ENCODE measurements at places on chromosomes 16 and 17.

DNA sequence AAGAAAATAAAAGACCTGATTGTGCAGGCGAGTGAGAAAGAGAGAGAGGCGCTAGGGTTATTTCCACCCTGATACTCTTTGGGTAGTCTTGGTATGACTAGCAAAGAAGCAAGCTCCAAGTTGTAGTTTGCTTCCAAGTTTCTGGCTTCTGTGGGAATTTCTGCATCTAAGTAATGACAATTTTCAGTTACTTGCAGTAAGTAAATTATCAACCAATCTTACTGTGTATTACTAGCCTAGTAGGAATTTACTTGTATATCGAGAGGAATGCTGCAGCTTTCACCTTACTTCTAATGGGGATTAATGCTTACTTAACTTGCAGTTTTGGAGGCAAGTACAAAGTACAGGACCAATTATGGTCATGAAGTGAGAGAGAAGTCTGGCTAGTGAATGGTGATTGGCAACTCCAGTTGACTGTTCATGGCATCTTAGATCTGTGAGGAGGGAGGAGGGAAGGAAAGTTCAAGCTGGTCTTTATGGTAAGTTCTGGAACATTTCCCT is 31.9 kb downstream of the TENT4B start:
- no peak for DNase-seq

GRCh38 chr17:56902348-56902747 is 11.5 kb downstream of the TRIM25 start:
- DNase-seq: no peak

GRCh38 chr16:84514295-84514873 is 9.9 kb upstream of the MEAK7 start:
- DNase-seq: no peak

DNA sequence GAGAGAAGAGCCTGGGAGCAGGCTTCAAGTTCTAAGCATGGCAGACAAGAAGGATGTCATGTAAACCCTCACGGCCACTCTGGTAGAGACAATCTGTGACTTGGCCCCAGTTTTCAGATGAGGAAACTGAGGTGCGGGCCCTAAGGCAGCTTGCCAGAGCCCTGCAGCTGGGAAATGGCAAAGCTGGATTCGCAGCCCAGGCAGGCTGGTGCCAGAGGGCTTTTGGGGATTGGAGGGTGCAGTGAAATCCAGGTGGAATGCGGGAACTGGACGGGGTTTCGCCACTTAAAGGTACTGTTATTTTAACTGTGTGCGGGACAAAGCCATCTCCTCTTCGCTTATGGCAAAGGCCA is 477 bp upstream of the OSGIN1 start:
- DNase-seq: no peak

All from NCI-H774 (cell line).